ENCODE measurements at places on chromosomes 12 and 14.

GRCh38 chr12:83801972-83802371 lies 1110.6 kb downstream of the SLC6A15 start:
- DNase-seq, result no peak

DNA sequence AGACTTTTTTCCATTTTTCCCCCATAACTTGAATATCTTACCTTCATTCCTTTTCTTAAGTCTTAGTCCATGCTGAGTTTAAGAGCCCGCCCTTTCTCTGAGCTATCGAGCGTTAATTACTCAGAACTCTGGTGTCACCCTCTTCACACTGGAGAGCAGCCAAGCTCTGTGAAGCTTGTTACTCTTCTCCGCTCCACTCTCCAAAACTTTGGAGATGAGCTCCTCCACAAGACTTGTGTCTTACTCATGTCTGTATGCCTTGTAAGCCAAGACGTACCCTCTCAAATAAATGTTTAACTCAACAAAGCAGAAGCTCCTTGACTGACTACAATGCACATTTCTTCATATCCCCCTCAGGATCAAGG lies 54.7 kb downstream of the DICER1 start:
- no peak for DNase-seq

DNA sequence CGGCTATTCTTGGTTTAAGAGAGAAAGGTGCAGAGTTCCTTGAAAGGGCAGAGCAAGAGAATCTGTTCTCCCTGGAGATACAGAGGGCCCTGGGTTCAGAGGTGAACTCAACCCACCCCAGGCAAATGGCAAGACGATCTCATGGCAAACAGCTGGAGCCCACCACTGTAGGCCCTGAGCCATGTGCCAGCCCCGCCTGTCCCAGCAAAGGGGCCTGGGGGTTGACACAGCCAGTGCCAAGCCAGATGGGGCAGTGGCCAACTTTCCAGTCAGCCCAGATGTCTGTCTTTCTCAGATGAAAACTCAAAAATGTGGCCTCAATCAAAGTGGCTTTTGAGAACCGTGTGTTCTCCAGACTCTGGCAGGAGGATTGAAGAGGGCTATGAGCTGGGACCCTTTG lies 51.8 kb downstream of the ISCA2 start:
- no peak for DNase-seq

- peak; percentile 39 for DNase-seq
Observed at GRCh38 chr14:64891839-64892375, 12.2 kb upstream of the SPTB start.

- no peak for DNase-seq
Observed at GRCh38 chr14:76186308-76187027, 34.7 kb downstream of the GPATCH2L start.

- no peak for DNase-seq
Observed at GRCh38 chr12:62789851-62790250, 145.1 kb downstream of the PPM1H start.

DNA sequence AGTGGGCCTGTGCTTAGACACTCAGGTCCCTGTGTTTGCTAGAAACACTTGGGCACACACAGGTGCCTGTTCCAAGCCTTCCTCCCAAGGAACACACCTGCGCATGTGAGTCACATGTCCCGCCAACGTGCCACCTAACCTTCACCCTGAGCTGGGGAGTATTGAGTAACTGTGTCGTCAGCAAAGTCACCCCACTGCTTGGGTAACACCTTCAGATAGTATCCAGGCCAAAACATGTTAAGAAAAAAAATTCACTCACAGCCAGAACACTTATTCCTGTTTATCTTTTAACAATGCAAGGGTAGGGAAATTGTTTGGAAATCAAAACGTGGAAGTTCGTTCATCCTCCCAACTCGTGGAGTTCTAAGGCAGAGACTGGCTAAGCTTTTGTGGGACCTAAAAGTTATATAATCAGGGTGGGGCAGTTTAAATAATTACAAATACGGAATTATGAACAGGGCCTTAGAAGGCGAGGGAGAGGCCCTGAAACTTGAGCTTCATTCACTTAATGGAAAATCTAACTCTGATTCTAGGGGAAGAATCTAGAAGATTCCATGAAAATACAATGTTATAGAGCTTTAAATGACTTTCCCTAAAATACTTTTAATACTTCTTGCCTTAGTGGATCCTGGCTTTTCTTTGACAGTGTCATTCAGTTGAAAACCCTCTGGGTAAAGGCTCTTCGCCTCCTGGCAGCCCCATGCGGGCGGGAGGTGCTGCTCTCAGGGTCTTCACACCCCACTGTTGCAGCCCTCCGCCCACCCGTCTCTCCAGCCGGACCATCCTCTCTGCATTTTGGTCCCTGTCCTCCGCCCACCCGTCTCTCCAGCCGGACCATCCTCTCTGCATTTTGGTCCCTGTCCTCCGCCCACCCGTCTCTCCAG lies 30.3 kb upstream of the ADIPOR2 start:
- peak; percentile 70 for DNase-seq

DNA sequence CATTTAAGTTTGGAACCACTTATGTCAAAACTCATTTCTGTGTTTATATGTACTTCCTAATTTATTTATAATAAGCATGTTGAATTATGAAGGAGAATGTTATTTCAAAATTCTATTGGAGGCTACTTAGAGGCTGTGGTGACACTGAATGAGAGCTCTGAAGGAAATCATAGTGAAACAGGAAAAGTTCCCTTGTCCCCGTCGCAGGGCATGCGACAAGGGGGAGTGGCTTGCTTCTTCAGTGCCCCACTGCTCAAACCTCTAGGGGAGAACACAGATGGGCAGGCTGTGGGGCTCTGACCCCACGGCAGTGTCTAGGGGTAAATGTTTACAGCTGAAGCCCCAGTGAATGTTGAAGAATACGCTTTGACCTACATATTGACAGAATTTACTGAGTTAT lies 261.9 kb downstream of the RAD51B start:
- peak; percentile 13 for DNase-seq

- no peak for DNase-seq
Observed at GRCh38 chr14:52051871-52052270, 17.0 kb downstream of the NID2 start.

DNA sequence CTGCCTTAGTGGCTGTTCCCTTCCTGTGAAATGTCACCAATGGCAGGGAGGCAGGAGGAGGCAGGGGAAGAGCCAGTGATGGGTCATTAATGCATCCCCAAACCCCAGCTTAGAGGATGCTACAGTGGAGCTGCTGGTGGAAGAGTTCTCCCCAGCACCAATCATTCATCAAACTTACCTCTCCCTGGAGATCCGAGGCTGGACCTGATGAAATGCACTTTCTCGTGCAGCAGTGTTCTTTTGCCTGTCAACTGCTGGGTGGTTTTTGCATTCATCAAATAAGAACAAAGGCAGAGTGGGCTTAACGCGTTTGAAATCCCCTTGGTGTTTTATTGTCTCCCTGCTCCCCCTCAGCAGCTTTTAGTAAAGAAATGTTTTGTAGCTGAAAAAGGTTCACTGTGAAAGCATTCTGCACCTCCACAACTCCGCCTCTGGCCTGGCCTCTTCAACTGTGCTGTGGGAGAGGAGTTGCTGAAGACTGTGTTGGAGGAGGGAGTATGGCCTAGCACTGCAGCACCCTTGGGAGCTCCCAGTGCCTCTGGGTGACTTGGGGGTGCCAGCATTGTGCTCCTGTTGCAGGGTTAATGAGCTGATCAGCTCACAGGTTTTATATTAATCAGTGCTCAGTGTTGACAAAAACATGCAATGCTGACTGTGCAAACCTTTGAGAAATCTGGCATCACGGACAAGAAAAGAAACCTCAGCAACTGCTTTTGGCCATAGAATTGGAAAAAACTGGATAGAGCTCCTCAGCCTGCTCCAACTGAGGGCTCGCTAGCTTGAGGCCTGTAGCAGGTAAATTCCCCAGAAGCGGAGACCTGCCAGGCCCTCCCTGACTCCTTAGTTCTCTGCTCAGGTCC lies 14.4 kb downstream of the TSPAN9 start:
- no peak for DNase-seq

DNA sequence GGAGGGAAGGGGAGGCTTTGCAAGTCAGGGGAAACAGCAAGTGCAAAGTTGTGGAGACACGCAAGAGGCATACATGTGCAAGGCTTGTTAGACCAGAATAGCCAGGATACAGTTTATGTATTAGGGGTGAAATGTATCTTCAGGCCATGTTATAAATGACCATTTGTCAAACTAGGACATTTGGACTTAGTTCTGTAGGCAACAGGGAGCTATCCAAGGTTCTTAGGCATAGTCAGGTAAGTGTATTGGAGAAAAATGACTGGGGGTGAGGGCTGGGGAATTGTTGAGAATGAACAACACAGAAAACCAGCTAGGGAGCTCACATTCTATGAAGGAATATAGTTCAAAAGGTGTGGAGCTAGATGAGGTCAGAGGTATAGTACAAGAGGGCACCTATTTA lies 42.5 kb downstream of the TPH2 start:
- no peak for DNase-seq

GRCh38 chr12:53660041-53660440 lies 15.8 kb downstream of the ATP5MC2 start:
- no peak for DNase-seq

- no peak for DNase-seq
Observed at GRCh38 chr12:34394211-34395055, 372.1 kb downstream of the ALG10 start.
